ENCODE measurements at places on chromosomes 2 and 18. TPM values are rescaled to one million over a fixed set of nuclear protein-coding genes. Genes with fewer than 3 reads are reported as not detected.

Gene B4GALT6
- 21.4 TPM for total RNA-seq

Gene PSMA8
- not detected for total RNA-seq

Gene KIAA2012
- not detected for total RNA-seq

DNA sequence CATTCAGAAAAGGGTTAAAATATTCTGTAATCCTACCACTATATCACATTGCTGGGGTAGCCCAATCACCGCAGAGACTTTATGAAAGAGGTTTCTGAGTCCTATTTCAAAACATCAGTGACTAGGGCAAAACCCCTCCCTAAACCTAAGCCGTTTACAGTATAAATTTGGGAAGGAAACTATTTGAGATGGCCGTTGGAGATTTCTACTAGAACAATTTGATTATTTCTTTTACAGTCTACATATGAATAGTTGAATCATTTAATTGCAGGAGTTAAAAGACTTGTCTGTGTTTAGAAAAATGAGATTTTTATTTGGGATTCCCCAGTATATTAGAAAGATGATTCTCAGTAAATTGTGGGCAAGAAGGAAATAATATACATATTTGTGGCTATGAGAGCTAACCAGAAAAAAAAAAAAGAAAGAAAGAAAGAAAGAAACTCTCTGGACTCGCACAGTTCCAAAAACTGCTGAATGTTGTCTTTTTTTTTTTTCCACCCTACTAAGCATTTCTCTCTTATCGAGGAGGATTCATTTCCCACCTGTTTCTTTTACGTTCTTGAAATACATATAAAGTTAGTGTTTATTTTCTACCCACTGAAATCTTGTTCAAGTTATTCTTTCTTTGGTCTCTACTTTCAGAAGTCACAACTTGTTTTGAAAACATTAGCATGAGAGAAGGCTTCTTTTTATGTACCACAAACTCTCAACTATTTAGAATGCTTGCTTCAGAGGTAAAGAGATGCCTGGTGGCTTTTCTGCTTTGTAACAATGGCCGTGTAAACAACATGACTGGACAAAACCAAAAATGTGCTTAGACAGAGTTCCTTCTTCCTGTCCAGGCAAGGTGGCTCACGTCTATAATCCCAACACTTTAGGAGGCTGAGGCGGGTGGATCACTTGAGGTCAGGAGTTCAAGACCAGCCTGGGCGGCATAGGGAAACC is 65.9 kb downstream of the BCL2 start:
- DNase-seq: no peak

DNA sequence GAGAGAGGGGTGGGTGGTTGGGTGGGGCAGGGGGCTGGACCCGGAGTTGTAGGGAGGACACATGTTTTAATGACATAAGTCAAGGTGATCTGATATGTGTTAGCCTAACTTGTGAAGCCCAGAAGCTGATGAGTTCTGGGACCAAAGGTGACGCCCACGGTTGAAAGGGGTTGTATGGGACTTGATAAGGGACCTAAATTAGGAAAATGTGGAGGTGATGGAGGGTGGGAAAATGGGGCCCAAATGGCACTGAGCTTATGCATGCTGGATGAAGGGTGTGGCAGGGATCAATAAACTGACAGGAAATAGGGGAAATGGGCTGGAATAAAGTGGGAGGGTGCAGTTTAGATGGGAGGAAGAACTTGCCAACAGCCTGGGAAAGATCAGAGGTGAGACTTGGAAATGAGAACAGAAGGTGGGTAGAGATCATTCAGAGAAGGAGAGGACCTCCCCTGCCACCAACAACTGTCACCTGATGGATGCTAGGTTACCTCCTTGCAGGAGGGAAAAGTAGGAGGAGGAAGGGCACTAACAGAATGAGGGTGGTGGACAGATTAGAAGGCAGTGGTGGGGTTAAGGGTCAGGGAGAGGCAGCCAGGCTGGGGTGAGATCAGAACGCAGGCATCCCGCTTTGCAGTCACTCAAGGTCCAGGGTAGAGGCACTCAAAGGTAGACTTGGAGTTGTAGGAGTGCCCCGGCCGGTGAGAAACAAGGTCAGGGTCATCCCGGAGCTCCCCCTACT is 15.3 kb downstream of the WNT10A start:
- no peak for DNase-seq

DNA sequence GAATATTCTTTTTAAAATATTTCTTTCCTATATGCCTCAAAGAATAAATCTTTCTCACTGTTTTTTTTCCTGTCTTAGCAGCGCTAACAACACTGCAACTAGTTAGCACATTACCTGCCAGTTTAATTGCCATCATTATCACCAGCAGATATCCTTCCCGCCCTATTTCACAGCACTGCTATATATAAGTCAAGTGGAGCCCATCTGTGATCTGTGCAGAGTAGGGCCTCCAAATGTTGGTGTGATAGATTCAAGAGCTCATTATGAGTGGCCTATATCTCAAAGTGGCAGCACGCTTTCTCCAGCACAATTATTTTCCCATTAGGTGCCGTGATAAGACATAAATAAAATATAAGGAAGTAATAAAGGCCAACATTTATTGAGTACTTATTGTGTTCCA is 19.8 kb upstream of the RGPD4 start:
- DNase-seq: no peak

DNA sequence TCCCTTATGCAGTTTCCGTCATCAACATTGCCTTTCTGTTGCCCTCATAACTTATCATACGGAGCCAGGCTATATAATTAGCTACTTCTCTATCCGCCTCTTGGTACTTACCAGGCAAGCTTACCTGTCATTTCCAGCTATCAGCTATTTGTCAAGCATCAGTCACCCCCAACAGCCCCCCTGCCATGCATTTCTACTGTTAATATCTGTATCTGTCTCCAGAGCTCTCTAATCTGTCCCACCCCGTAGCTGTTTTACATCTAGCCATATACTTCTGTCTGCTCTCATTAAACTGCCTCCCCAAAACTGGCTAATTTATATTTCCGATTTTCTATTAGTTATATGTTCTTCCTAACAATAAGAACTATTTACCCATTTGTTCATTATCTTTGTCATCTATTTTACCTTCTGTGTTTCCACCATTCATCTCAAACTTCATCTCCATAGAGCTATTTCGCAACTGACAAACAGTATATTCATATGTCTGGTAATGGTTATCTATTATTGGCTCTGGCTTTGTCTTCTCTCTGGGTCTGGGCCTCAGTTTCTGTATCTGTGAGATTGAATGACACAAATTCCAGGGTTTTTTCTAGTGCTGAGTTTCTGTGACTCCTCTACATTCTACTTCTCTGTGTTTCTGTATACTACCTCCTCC is 9.6 kb downstream of the EMX1 start:
- no peak for DNase-seq

- DNase-seq: no peak
Measured at GRCh38 chr18:38427736-38428135, 862.1 kb upstream of the CELF4 start.

DNA sequence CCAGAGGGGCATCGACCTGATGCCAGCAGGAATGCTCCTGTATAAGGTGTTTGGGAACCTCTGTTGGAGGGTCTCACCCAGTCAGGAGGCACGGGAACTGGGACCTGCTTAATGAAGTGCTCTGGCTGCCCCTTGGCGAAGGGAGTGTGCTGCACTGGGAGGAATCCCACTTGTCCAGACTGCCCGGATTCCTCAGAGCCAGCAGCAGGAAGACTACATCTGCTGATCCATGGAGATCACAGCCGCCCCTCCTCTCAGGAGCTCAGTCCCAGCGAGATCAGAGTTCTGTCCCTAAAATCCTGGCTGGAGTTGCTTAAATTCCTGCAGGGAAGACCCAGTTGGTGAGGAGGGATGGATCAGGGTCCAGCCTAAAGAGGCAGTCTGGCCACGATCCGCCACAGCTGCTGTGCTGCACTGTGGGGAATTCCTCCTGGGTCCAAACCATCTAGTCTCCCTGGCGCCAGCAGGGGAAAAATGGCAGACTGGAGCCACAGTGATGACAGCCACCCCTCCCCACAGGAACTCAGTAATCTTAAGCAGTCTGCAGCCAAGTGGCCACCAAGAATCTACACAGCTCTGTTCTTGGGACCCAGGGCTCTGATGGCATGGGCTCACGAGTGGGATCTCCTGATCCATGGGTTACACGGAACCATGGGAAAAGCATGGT is 76.5 kb upstream of the NRP2 start:
- DNase-seq: no peak

- DNase-seq: peak; percentile 3
Measured at GRCh38 chr2:162058973-162059668, 14.9 kb downstream of the DPP4 start.
